ENCODE measurements at places on chromosomes 2 and 18.
A peak's percentile ranks its signal among the peaks of the same experiment; 100 is the strongest.

GRCh38 chr2:67865917-67866316 is 196.9 kb downstream of the C1D start:
- DNase-seq: no peak

DNA sequence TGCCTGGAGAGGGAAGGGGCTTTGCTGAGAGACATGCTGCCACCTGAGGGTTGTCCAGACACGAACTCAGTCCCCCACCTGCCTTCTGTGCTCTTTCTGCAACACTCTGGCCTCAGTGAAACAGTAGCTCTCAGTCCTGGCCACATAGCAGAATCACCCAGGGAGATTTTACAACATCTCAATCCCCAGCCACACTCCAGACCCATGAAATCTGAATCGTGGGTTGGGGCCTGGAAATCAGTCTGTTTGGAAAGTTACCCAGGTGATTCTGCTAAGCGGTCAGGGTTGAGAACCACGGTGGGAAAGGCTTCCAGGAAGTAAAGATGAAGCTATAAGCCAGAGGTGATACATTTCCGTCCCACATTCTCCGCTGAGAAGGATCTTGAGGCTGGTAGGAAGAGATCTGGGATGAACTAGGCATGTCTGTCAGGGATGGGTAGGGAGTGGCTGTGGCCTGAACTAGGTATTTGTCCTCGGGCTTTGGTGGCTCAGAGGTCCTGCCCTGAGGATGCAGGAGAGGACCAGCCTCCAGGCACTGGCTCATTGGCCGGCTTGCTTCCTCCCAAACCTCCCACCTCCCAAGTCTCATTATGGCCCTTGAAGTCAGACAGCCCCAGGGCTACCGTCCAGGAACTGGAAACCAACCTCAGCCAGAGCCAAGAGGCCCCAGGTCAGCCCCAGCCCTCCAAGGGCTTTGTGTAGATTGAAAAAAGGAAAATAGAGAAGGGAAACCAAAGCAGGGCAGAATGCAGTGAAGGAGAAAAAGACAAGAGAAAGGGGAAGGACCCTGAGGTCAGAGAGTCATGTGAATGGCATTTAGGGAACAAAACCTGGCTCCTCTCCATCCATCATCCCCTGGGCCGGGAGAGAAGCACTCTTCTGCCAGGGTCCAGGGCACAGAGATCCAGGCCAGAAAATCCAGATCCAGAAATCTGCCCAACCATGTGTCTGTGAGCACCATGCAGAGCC is 119.6 kb downstream of the ZFP36L2 start:
- no peak for DNase-seq

GRCh38 chr2:144548532-144549191 is 28.7 kb upstream of the ZEB2 start:
- no peak for DNase-seq

GRCh38 chr2:30679426-30680088 is 127.7 kb downstream of the CAPN13 start:
- peak; percentile 43 for DNase-seq

GRCh38 chr2:106991866-106992265 is 105.9 kb upstream of the ST6GAL2 start:
- DNase-seq: no peak

- peak; percentile 34 for DNase-seq
Measured at GRCh38 chr2:224449212-224450147, 47.6 kb upstream of the FAM124B start.

DNA sequence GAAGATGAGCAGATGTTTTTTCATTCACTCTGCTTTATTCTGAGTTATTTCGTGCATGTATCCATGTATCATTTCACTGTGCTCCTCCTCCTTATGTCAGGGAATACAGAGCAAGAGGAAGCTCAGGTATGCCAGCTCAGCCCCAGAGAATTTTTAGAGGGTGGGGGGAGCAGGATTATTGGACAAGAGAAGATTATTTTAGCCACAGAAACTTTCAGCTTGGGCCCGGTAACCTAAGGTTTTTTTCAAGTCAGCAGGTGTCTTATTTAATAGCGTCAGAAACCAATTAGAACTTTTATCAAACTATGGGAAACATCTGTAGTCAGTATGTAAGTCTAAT is 232.9 kb upstream of the SIX3 start:
- DNase-seq: no peak

- no peak for DNase-seq
Measured at GRCh38 chr2:228707846-228708245, 526.4 kb upstream of the SPHKAP start.

DNA sequence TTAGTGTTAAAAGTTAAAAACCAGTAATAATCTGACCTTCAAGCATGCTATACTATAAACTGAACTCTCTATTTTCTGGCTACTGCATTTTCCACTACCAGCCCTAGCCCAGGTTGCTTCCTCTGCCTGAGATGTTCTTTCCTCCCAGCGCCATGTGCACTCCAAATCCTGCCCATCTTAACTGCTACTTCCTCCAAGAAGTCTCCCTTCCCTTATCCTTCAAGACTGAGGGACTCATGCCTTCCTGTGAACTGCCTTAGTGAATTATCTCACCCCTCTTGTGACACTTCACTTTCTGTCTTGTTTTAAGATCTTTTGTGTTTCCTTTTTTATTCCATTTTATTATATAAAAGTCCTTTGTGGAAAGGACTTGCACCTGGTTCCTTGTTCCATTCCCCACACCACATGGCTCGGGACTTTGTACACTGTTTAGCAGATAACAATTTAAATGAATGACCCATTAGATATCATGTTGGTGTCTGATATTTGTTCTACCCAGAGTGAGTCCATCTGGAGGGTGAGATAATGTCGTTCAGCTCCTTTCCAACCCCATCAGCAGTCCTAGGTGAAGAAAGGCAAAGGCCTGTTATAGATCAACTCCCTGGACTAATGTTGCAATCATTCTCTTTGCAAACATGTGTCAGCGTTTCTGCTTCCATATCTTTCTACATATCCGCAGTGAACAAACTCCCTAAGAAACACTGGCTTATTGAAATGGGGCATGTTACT is 20.9 kb upstream of the AGFG1 start:
- no peak for DNase-seq

- DNase-seq: peak; percentile 78
Measured at GRCh38 chr2:169507698-169508097, 1.8 kb upstream of the KLHL41 start.

- DNase-seq: no peak
Measured at GRCh38 chr18:73861771-73862170, 285.9 kb downstream of the FBXO15 start.

DNA sequence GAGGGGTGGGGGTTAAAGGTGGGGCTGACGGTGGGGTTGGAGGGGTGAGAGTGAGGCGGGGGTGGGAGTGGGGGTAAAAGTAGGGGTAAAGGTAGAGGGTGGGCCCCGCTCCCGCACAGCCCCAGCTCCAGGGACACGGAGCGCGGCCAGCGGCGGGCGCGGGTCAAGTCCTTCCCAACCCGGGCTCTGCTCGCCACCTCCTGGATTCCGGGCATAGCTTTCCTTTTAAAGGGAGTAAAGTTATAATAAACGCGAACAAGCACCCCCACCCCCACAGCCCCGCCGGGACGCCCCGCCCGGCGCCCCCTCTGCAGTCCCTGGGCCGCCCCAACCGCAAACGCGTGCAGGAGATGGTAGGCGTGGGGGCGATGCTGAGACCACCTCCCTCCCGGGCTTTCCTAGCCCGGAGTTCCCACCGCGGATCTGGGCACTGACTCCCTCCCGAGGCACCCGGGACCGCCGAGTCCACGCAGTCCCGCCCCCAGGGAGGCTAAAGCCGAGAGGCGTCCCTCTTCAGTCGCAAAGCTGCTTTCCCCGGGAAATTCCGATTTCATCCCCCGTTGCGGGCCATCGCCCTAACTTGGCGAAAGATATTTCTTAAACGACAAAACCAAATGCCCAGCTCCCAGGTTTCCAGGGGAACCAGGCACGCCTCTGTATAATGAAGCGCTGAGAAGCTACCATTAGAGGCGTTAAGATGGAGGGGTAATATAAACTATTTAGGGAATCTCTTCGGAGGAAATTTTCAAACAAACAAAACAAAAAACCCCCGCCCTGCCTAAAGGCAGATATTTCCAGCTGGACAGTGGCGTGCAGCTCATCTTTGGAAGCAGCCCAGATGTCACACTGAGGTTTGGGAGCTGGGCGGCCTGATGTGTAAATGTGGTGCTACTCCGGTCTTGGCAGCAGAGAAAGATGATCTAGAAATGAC is at the start of gene LIMS2:
TSS of gene LIMS2 (minus strand) at position 200 of the 931 bp plus-strand sequence. CDS start 506 bp downstream, outside the sequence.
- DNase-seq: peak; percentile 71

DNA sequence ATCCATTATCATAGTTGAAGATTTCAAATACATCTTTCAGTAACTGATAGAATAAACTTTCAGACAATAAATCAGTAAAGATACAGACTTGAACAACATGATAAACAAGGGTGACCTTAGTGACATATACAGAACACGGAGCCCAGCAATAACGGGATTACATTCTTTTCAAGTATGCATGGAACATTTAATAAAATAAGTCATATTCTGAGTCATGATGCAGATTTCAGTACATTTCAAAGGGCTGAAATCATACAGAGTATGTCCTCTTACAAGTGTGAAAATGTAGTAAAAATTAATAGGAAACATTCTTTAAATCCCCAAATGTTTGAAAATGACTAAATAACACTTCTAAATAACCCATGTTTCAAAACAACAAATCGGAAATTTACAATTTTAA is 17.2 kb upstream of the KLHL29 start:
- DNase-seq: no peak

- peak; percentile 73 for DNase-seq
Measured at GRCh38 chr2:85826990-85827878, 61.6 kb downstream of the ST3GAL5 start.

DNA sequence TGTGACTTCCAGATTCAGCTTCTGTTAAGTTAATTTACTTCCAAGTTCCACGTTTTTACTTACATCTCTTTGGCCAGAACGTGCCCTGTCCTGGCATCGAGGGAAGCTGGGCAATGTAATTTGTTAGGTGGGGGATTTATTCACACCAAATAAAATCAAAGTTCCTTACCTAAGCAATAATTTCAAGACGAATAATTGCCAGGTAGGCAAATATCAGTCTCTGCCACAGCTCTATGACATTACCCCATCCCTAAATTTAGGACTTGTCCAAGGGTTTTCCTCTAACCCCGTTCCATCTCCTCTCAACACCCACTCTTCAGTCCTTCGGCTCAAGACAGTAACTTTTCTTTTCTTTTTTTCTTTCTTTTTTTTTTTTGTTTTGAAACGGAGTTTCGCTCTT is 38.3 kb upstream of the LAMA1 start:
- DNase-seq: no peak

DNA sequence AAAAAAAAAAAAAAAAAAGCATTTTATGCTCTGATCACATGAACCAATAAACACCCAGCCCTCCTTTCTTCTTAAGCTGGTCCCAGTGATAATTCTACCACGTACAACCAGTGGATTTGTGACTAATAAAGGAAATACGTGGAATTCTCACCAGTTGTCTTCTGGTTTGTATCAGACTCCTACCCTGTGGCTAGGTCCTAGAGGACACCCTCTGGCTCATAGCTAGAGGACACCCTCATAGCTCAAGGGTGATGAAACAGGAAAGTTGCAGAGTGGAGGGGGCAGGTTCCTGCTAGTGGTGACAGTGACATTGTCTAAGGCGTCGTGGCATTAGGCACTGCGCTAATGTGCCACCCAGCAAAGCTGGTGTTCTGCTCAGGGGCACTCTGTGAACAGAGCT is 167.8 kb downstream of the BCL11A start:
- DNase-seq: peak; percentile 69

DNA sequence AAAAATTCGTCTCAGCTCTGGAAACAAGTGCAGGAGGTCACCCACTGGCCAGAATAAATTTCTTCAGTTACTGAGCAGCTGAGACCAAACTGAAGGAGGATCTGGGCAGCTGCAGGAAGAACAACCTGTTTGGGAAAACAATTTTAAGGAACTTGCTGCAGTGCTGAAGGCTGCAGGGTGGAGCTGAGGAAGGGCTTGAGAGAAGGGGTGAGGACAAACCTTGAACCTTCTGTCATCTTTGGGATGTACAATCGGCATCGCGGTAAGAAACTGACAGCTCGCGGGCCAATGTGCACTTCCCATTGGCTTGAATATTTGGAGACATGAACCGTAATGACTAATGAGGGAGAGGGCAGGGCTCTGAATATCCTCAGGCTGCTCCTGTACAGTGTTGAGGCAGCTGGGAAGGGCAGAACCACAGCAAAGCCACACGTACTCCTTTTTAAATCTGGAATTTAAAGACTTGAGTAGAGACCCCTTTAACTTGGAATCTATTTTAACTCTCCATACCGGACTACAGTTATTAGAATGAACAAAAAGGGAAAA is 90.3 kb downstream of the TACR1 start:
- no peak for DNase-seq

- DNase-seq: no peak
Measured at GRCh38 chr2:78681386-78681785, 344.1 kb upstream of the REG3G start.

DNA sequence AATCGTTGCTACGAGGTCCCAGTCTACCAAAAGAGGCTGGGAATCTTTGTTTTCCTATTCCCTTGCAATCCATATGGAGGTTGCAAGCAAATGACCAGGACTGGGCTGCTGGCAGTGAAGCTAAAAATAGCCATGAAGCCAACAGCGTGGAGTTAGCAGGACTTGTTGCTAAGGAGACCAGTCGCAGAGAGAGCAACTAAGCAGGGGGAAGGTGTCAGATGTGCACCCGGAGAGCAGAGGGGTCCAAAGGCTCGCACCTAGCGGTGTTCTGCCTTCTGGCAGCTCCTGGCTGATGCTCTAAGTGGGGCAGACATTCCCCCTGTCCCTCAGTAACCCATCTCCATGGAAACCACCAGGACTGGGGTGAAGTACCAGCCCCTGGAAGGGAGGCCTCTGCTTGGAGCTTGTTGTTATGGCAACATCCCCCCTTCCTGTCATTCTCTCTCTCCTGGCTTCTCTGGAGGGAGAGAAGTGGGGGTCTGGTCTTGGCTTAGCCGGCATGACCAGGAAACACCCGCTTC is 84.6 kb downstream of the DNMT3A start:
- peak; percentile 93 for DNase-seq

DNA sequence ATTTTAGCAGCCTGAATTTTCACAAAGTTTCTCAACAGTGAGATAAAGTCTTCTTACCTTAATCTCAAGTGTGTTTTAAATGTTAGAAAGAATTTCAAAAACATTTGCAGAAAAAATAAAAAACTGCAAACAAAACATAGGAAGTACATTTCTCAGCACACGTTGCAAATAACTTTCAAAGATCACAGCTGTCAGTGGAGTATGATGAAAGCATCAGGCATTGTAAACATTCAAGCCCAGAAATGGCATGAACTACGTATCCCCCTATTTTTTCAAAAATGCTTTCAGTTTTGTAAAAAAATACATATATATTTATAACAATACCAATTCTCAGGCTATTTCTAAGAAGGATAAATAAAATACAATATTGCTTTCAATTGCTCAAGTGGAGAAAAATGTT is 320.6 kb upstream of the TFPI start:
- peak; percentile 33 for DNase-seq

All from mesenchymal stem cell (in vitro differentiated cells and primary cell).